ENCODE measurements at places on chromosomes 4 and X.

GRCh38 chr4:186725469-186726425, 2.1 kb upstream of the FAT1 start:
- no peak for DNase-seq

DNA sequence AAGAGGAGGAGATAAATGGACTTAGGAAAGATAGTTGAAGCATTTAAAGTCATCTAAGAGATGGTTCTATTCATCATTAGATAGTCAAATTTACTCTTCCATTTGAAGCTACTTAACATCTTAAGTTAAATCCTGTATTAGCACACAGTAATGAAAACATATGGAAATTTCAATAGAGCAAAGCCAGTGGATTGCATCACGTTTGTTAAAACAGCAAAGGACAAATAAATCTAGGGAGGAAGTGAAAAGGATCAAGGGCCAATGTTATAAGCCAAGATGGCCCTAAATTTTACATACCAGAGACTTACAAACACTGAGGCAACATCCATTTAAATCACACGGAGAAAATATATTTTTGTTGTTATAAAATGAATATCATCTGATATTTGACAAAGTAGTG, 602.8 kb downstream of the INPP4B start:
- no peak for DNase-seq

- DNase-seq = no peak
These were observed 702 bp upstream of the CDKN2AIP start for GRCh38 chr4:183443655-183444213.

DNA sequence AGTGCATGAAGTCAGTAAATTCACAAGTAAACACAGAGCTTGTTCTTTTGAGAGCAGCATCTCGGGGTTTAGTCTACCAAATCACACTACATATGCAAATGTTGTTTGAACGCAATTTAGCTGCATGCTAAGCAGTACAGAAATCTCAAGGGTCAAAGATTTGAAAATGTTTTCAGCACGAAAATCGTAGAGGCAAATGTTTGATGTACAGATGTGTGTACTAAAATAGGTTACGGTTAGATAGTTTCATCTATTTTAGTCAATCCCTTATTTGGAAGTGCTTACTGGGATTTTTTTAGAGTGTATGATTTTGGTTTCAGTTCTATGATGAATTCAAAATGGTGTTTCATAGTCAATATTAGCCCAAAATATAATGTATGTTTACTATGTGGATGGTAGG, 1928.2 kb upstream of the TENM3 start:
- DNase-seq = no peak

- DNase-seq = no peak
These were observed 280.5 kb downstream of the FBXW7 start for GRCh38 chr4:152255437-152255836.

- DNase-seq = no peak
These were observed 7.0 kb downstream of the ENOX2 start for GRCh38 chrX:130896026-130896425.

DNA sequence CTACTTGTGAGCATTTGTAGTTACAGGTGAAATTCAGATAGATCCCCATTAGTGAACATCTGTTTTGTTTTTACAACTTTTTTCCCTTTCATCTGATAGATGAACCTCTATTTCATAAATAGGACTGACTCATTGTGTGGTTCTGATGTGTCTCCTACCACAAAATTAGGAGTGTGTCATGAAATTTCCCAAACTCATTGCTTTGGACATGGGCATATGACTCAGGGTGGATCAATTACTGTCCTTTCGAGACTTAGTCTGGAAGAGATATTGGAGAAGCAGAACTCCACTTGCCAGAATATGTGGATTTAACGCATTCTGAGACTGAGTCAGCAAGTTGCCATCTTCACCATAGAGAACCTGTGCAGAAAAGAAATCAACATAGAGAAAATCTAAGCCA, 53.5 kb upstream of the PCDH10 start:
- DNase-seq = no peak

GRCh38 chrX:72115380-72115779, 16.3 kb downstream of the RTL5 start:
- DNase-seq = no peak

- DNase-seq = no peak
These were observed 249.9 kb downstream of the PAPSS1 start for GRCh38 chr4:107470173-107470572.

GRCh38 chrX:17597836-17598439, 139.4 kb upstream of the SCML1 start:
- no peak for DNase-seq

- no peak for DNase-seq
These were observed 626.3 kb upstream of the INTU start for GRCh38 chr4:127006446-127006877.

DNA sequence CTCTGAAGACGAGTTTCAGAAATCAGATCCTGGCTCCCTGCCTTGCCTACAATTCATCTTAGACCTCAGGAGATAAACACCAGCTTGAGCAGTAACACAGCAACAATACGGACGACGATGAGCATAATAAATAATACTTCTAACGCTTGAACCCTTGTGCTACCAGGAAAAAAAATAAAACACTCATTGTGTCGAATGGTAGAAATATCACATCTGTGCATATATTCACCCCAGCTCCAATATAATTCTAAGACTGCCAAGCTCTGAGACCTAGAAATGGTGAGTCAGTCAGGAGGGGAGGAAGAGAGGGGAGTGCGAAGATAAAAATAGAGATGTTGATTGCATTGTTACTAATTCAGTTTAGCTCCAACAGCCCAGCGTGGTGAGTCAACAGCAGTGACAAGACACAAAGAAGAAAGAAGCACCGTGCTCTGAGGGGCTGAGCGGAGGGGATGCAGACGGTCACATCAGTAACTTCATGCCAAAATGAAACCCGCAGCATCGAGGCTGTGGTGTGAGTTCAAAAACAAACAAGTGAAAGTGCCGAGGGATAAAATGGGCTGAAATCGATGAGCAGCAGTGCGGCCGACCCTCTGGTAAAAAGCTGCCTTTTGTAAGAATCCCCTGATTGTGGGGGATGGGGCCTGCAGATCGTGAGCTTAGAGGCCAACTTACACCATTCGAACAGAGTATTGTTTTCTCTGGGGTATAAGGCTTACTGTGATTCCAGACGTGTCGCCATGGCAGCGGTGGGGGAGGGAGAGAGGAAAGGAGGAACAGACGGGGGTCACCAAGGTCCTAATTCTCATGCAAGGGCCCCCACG, 150.4 kb downstream of the MGST2 start:
- DNase-seq = peak; percentile 43

GRCh38 chrX:130772105-130772775, 130.8 kb downstream of the ENOX2 start:
- DNase-seq = no peak

DNA sequence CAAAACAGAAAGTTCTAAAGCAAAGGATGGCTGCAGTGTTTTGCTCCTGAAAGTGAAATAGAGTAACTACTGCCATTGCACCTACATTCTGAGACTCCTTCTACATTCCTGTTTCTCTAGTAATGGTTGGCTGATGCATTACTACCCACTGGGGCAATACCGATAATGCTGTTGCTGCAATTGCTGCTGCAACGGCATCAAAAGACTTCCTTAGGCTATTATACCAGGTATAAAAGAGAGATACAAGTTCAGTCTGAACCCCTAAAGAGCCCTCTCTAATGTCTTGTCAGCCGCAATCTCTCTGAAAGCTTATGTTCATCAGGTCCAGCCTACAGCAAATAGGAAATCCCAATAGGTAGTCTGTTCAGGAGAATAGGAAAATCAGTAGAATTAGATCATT, 338.4 kb downstream of the PABPC4L start:
- no peak for DNase-seq
